ENCODE measurements at places on chromosomes 2 and 18.

DNA sequence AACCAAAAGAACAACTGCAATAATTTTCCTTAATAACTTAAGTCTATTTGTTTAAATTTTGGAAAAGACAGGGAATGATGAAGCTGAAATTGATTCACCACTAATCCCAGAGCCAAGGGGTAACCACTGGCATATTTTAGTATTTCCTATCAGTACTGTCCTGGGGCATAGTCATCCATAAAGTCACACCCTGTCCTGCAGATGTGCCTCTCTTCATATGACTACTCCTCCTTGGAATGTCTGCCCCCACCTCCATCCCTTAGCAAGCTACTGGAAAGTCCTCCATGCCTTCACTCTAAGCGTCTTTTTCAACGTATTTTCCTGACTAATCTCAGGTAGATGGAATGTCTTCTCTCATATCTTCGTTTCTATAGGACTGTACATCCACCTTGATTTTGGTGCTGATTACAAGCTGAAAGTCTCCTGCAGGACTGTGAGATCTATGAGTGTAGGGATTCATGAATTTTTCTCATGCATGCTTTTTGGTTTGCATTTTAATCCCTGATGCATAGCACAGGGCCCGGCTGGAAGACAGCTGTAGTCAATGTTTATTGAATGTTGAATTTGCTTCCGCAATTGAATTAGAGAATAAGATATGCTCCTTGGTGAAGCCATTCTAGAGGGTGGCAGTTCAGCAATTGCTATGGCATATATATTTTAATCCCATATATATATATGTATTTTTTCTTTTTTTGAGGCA is 85.6 kb downstream of the MOGAT1 start:
- DNase-seq, result no peak

GRCh38 chr2:75333646-75334045 is 134.3 kb upstream of the TACR1 start:
- no peak for DNase-seq

DNA sequence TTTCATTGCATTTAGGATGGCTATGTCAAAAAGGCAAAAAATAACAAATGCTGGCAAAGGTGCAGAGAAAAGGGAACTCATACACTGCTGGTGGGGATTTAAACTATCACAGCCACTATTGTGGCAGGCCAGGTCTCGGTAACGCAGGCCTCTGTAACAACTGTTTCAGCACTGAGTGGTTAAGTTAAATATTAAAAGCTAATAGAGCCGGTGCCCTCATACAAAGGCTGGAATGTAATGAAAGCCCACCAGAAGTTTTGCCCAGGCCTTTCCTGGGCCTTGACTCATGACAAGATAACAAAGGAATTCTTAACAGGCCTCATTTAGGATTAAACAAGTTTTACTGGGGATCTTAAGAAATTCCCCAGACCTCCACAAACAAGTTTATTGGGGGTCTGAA is 10.7 kb downstream of the MERTK start:
- DNase-seq, result no peak

GRCh38 chr2:11571170-11571569 is 37.3 kb downstream of the GREB1 start:
- no peak for DNase-seq

- DNase-seq, result no peak
Observed at GRCh38 chr2:101185656-101186055, 34.5 kb upstream of the TBC1D8 start.

DNA sequence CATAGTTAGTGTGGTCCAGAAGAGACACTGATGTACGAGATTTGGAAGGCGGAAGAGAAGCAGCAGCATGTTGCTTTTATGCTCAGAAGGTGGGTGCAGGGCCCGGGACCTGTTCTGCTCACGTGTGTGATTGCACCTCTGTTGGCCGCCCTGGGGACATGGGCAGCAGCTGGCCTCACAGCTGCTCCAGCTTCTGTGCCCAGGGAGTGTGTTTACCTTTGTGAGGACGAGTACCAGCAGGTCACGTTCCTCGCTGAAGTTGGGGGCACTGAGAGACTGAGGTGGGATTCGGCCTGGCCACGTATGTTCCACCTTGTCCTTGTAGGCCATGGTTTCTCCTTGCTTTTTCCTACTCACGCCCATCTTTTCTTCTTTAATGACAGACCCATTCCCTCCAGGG is 86.3 kb downstream of the PMAIP1 start:
- no peak for DNase-seq

DNA sequence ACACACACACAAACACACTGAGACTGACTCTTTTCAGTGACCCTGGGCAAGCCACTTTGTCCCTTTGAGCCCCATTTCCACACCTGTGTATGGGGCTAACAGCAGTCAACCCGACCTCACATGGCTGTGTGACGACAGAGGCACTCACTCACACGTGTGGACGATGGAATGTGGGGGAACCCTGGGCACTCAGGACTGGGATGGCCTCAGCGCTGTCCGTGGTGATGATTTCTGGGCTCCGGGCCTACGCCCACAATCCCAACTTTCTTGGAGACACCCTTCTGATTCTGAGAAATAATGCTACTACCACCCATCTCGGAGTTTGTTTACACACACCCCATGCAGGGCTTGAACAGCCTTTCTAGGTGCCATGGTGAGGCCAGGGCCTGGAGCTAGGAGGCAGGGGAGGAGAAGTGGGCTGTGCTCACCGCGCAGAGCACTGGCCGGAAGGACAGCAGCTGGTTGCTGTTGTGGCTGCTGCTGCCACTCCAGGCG is 1.5 kb downstream of the CRYBA2 start:
- no peak for DNase-seq

DNA sequence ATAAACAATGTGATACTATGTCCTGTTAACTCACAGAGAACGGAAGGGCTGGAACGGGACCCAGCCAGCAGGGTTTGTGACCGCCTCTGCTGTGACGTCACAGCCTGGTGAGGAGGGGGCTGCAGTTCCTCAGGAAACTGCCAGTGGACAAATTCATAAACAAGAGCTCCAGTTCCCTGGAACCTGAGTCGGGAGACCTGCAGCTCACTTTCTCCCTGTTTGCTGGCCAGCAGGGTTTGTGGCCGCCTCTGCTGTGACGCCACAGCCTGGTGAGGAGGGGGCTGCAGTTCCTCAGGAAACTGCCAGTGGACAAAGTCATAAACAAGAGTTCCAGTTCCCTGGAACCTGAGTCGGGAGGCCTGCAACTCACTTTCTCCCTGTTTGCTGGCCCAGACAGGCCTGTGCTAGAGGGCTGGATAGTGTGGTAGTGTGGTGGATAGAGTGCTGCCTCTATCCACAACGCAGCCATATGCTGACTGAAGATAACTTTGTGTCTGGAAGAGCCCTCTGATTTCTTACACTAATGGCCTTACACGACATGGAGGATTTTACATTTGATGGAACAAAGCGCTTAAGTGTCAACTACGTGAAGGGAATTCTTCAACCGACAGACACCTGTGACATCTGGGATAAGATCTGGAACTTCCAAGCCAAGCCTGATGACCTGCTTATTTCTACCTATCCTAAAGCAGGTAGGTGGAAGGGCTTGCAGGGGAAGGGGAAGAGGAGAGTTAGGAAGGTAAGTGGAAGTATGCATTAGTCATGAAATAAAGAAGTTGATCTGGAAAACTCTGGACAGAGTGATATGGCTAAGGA is at the start of gene SULT1C4:
Gene SULT1C4 (plus strand): TSS at position 140 of the 816 bp plus-strand sequence. CDS start 384 bp downstream, at position 524.
- no peak for DNase-seq

GRCh38 chr18:79933765-79934164 is 17.7 kb downstream of the SLC66A2 start:
- no peak for DNase-seq

Data from iPS DF 19.7 (cell line).